Neuronal stem cell (in vitro differentiated cells): ENCODE measurements at places on chromosomes 4 and X.

DNA sequence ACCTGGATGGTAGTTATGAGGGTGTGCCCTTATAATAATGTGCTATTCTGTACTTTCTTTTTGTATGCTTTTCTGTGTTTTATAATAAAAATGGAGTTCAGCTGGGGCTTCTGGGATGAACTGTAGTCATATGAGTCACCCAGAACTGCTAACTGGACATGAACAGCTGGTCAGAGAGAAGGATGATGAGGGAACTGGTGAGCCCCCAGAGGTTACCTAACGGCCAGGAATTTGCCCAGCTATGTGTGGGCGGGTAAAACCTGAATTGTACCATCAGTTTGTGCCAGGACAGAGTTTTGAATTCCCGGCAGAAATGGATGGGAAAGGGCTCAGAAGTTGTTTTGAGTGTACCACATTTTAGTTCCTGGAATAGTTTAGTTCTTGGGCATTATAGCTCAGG lies 138.0 kb upstream of the USP9X start:
- no peak for DNase-seq

GRCh38 chr4:54731552-54731951 lies 73.8 kb downstream of the KIT start:
- DNase-seq = no peak

- no peak for DNase-seq
Measured at GRCh38 chr4:152206185-152206584, 329.7 kb downstream of the FBXW7 start.

GRCh38 chrX:155334486-155335336 lies at the start of gene CLIC2:
CLIC2 (minus strand) TSS chrX:155334614; CDS start chrX:155334427, 187 bp downstream.
- no peak for DNase-seq

DNA sequence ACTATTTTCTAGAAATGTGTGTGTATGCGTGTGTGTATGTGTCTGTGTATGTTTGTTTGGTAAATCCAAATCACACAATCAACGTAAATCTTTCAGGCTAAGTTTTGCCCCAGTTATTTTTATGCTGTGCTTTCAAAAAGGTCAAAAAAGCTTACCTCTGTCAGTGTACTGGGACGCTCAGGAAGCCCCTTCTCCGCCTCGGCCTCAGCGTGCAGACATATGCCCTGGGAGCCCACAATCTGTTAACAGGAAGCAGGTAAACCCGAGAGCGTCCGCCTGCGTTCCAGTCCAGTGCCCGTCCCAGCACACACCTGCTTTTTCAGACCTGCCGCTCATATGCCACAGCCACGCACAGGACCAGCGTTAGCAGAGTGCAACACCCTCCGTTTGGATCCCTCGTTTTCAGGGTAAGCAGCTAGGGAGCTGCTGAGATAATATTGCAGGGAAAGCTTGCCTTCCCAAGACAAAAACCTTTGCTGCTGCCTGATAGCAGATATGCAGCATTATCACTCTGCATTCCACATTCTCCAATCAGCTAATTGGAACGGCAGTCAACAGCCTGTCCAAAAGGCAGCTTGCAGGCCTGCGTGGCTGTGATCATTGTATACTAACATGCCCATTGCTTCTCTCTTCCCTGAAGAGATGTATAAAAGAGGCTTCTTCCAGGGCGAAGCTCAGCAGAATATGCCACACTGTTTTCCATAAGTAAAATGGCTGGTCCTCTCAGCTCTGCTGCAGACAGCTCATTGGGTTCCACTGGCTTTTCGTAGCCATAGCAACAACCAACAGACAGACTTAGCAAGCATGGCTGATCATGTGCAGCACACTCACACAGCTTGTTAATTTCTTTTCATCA lies at the start of gene SORBS2:
TSS of gene SORBS2 (minus strand) at position 686 of the 856 bp plus-strand sequence. CDS start 121,623 bp downstream, outside the sequence.
- DNase-seq = no peak

DNA sequence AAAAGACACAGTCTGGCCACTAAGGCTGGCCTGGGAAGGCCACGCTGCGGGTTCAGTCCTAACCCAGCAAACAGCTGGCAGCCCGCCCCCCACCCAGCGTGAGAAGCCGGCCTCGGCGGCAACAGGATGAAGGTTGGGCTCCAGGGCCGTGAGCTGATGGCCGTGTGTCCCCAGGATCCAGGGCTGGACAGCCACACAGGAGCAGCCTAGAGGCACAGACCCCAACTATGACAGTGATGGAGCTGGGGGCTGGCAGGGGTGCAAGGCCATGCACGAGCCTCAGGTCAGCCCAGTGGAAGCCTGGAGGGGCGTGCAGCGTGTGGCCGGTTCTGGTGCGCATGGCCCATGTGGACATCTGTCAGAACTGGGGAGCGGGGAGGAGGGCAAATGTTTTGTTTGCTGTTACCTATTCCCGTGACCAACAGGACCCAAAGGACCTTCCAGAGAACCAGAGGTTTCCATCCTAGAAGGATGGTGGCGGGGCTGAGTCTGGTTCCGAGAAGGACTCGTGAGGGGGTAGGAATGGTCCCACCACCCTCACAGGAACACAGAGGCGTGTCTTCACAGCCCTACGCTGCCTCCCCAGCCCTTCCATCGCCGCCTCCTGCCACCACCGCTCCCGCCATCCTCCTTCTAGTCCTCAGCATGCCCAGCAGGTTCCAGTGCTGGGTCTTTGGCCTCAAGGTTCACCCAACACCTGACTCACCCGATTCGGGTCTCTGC lies 46.5 kb downstream of the ZFYVE28 start:
- DNase-seq = no peak
